ENCODE measurements at places on chromosomes 4 and X.
A peak's percentile ranks its signal among the peaks of the same experiment; 100 is the strongest.

GRCh38 chr4:6270636-6271121, 1.0 kb downstream of the WFS1 start:
- DNase-seq, result peak; percentile 32

DNA sequence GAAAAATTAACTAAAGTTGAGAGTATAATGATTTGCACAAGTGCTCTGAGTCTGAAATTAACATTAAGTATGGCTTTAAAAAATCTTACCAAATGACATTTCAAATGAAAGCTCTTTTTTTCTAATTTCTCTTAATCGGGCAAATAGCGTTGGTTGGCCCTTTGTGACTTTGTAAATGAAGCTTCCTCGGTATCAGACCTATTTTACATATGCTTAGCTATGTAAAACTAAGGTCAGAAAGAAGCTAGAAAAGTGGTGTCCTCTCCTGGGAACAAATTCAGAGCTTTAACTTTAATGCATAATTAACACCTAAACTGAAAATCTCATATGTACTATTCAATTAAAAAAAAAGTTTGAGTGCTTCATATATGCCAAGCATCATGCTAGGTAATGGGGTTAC, 62.7 kb downstream of the N4BP2 start:
- DNase-seq, result no peak

- DNase-seq, result no peak
These were observed 2.5 kb downstream of the DCK start for GRCh38 chr4:70996018-70996360.

- peak; percentile 64 for DNase-seq
These were observed 59.9 kb downstream of the GSPT2 start for GRCh38 chrX:51802917-51803688.

DNA sequence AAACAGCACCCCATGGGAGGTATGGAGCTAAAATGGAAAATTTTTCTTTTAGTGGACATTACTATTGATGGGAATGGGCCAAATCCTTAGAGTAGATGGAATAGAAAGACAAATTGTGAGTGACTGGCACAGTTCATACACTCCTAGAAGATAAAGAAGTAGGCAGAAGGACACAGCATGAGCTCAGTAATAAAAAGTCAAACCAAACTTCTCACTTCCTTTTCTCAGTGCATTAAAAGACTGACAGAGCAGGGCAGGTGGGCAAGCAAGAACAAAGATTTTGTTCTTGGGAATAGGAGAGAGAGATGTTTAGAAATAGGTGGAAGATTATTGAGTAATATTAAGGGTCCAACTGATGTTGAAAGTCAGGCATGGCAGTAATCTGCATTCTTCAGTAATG, 132.5 kb downstream of the ATP10D start:
- DNase-seq, result no peak

DNA sequence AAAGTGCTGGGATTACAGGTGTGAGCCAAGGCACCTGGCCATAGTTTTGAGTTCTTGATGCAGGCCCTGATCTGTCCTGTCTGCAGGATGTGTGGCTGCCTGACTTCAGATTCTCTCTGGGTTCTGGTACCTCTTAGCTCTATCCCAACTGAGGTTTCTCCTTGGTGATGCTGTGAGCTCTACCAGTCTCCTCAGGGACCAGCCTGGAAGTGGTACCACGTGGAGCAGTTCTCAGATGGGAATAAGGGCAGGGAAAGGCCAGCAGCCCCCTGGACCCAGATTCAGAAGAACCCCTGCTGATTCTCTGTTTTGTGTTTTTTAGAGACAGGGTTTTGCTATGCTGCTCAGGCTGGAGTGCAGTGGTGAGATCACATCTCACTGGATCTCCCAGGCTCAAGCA, 85.0 kb upstream of the HELT start:
- DNase-seq, result no peak

GRCh38 chr4:38967260-38968095, 64.7 kb downstream of the TMEM156 start:
- peak; percentile 96 for DNase-seq

- peak; percentile 25 for DNase-seq
These were observed 39.7 kb downstream of the TRIM61 start for GRCh38 chr4:164937576-164938270.

- DNase-seq, result no peak
These were observed 82.0 kb downstream of the UNC5C start for GRCh38 chr4:95466791-95467190.

- DNase-seq, result no peak
These were observed 384.0 kb upstream of the DIPK2B start for GRCh38 chrX:45584717-45585116.

- DNase-seq, result peak; percentile 0
These were observed 144.3 kb downstream of the MOSPD2 start for GRCh38 chrX:15017491-15017890.

DNA sequence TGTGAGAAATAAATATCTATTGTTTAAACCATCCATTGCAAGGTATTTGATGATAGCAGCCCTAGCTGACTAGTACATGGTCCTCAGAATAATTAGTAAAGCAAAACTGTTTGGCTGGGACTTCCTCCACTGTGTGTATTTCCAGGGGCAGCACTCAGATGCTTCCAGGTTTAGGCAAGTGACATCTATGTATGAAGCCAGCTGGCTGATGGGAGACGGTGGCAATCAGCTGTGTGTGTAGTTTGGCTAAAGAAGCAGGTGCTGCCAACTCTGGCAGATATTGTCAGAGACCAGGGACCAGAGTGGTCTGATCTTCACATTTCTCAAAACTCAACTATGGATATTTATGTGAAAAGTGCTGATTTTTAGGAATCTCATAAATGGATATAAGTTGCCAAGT, 19.1 kb downstream of the HS3ST1 start:
- no peak for DNase-seq

DNA sequence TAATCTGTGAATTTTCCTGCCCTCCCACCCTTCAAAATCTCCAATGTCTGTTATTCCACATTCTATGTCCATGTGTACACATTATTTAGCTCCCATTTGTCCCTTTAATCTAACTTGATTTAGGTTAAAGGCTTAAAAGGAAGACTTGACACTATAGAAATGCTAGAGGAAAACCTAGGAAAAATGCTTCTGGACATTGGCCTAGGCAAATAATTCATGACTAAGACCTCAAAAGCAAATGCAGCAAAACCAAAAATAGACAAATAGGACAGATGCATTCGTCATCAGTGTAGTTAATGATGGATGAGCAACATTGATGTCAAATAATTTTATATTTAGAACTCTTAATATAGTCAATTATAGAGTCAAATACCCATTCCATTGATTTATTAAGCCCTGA, 36.9 kb downstream of the INTU start:
- no peak for DNase-seq

DNA sequence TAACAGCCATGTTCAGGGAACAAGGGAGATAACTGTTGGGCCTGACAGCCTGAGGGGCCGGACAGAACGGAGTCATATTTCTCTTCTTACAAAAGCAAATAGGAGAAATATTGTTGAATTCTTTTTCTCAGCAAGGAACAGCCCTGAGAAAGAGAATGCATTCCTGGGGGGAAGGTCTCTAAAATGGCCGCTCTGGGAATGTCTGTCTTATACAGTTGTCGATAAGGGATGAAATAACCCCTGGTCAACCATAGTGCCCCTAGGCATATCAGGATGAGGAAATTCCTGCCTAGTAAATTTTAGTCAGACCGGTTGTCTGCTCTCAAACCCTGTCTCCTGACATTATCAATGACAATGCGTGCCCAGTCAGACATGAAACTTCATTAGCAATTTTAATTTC, 1925.5 kb downstream of the PCDH7 start:
- no peak for DNase-seq

- no peak for DNase-seq
These were observed 985.8 kb downstream of the TRAM1L1 start for GRCh38 chr4:116099596-116099995.

DNA sequence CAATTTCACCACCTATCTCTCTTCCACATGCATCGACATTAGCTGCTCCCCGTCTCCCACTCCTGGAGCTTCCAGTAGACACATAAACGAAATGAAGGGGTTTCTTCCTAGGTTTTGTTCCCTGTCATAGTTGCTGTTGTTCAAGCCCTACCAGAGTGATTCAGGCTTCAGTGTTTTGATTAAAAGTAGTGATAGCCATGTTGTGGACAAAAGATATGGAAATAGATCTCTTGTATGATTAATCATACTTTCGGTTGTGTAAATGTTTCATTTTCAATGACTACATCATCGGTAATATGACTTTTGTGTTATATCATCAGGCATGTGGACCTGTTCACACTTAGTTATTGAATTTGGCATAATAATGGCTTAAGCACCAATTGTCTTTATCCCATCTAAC, 96.5 kb upstream of the KLF3 start:
- no peak for DNase-seq

DNA sequence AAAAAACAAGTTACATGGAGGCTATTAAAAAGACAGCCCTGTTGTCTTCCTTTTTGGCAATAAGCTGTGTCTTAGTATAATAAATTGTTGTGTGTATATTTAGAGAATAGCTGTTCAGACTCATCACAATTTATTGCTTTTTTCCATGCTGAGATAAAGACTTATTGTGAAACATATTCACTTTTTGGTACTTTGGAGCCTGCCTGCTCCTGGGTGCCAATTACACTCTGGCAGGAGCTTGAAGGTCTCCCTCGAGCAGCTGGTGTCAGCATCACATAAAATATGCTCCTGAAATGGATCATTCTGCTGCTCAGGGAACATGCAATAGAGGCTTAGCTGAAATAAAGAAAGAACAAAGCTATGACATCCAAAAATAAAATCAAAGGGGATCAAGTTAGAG, 211.6 kb upstream of the DKK2 start:
- peak; percentile 22 for DNase-seq

DNA sequence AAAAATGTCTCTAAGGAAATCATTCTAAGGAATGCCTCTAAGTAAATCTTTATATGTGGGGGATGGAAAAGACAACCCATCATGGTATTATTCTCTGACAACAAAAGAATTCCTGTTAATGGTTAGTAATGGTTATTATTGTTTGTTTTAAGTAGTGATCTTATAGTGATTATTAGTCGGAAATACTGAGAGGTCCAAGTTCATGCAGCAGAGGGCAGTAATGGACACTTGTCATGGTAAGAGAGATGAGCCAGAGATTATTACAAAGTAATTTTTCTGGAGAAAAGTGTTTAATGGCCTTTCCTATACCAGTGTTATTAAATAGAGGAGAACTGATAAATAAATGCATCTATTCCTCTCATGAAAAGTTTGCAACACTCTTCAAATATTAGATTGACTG, 8.1 kb upstream of the DKK2 start:
- DNase-seq, result peak; percentile 20
